ENCODE measurements at places on chromosomes 2 and 18. TPM values are rescaled to one million over a fixed set of nuclear protein-coding genes. Genes with fewer than 3 reads are reported as not detected.

SGPP2 gene
- total RNA-seq, result 6.1 TPM

MYO5B gene
- not detected for total RNA-seq

IL36A gene
- 0.44 TPM for total RNA-seq

TMEM169 gene
- total RNA-seq, result 2.3 TPM

ARL5A gene
- total RNA-seq, result 43.3 TPM

SERPINB12 gene
- total RNA-seq, result not detected

STAT4 gene
- 114 TPM for total RNA-seq

SLC4A5 gene
- 14.8 TPM for total RNA-seq

TMEM247 gene
- not detected for total RNA-seq

LRRC30 gene
- not detected for total RNA-seq

CTAGE1 gene
- total RNA-seq, result not detected

TEX44 gene
- total RNA-seq, result not detected

RMDN2 gene
- 6.1 TPM for total RNA-seq

SPDYA gene
- total RNA-seq, result 1.8 TPM

COL6A3 gene
- total RNA-seq, result 3.1 TPM

ZAP70 gene
- 387 TPM for total RNA-seq

FBXO48 gene
- 2.1 TPM for total RNA-seq

MSTN gene
- not detected for total RNA-seq

FSHR gene
- not detected for total RNA-seq

UPP2 gene
- not detected for total RNA-seq

MRPS5 gene
- 26.3 TPM for total RNA-seq

EFR3B gene
- 0.05 TPM for total RNA-seq

CUL3 gene
- total RNA-seq, result 84.3 TPM
